ENCODE measurements at places on chromosomes 6 and 20. TPM values are rescaled to one million over a fixed set of nuclear protein-coding genes. Genes with fewer than 3 reads are reported as not detected.
A peak's percentile ranks its signal among the peaks of the same experiment; 100 is the strongest.

DNA sequence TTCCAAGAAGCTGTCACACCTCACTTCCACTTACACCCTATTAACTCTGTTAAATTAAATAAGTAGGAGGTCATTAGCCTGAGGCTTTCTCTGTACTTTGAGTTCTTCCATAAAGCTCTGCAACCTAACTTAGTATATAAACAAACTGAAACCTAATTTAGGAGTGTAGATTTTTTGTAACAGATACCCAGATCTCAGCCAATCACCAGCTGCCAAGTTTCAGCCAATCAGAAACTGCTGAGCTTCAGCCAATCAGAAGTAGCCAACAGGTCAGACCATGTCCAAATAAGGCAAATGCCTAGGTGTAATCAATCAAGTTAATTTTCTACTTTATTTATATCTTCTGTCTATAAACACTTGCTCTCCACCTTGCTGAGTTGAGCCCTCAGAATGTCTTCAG lies 142.7 kb upstream of the SULF2 start:
- no peak for DNase-seq

The PI3 gene
- not detected for polyA plus RNA-seq

GRCh38 chr6:38831865-38832264 lies 116.8 kb downstream of the DNAH8 start:
- DNase-seq, result no peak

GRCh38 chr6:116884530-116884929 lies 7.5 kb downstream of the RFX6 start:
- DNase-seq, result no peak

GRCh38 chr20:39431091-39431880 lies 469.1 kb downstream of the DHX35 start:
- DNase-seq, result no peak

GRCh38 chr6:91626911-91627310 lies 1040.0 kb upstream of the MAP3K7 start:
- no peak for DNase-seq

- DNase-seq, result no peak
Measured at GRCh38 chr6:112253498-112253840, 898 bp downstream of the LAMA4 start.

- DNase-seq, result no peak
Measured at GRCh38 chr6:132964101-132964867, 149.9 kb downstream of the RPS12 start.

DNA sequence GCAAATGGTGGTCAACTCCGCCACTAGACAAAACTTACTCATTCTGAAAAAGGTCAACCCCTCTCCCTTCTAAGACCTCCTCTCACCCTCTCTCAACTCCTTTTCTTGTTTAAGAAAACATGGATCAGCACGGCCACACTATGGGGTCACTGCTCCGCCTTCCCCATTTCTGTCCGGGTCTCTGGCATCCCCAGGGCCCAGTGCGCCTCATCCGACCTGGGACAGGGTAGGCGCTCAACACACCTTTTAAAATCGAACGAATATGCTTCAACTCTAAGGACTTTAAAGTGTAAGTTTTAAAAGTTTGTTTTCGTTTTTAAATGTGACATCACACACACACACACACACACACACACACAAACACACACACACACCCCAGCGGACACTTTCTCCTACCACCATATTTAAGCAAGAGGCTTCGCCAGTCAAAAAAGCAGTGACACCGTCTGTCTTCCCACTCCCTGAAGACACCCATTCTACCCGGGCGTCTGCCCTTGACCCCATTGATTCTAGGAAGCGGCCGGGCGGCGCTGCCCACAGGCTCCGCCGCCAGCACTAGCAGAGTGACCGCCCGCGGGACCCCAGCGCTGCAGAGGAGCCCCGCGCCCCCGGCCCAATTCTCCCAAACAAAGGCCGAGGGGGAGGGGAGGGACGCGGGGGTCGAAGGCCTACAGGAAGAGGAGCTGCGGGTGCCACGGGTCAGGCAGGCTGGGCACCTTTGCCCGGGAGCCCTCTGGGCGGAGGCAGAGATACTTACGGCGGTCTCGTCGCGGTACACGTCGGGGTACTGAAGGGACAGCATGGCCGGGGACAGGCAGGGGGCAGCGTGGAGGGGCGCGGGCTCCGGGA lies 568 bp downstream of the PREP start:
- peak; percentile 23 for DNase-seq

The ULBP2 gene
- polyA plus RNA-seq, result 0.65 TPM

- peak; percentile 42 for DNase-seq
Measured at GRCh38 chr6:35258858-35259193, 709 bp upstream of the ZNF76 start.

- no peak for DNase-seq
Measured at GRCh38 chr6:41630946-41631345, 7.3 kb upstream of the MDFI start.

The LAMA5 gene
- polyA plus RNA-seq, result 109 TPM

DNA sequence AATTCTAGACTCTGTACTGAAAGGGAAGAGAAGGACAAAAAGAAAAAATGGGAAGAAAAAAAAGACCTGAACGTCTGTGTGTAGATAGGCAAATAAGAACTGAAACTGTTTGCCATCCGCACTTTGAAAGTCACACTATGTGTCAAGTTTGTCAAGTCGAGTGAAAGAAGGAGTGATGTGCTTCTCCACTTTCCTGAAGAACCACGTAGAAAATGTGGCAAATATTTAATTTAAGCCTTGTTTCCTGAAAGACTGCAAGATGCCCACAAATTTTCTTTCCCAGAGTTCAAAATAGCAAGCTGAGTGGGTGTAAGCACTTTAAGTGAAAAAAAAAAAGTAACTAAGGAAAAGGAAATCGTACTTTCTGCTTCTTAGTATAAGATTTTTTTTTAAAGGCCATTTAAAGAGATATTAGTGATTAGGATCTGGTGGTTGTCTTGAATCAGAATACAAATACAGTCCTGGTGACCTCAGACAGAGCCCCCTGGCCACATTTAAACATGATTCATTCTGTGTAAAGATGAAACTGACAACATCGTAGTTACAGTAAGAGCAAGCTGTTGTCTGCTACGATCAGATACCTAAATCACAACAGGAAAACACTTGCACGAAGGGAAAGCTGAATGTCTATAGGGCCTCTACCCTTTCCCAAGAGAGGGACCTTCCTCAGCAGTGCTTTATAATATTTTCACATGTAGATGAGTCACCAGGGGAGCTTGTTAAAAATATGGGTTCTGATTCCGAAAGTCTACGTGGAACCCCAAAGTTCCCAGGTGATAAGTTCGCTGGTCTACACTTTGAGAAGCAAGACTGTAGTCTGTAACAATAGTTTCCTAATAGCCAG lies 102.3 kb downstream of the HIVEP2 start:
- no peak for DNase-seq

The ABT1 gene
- 16.4 TPM for polyA plus RNA-seq

- no peak for DNase-seq
Measured at GRCh38 chr6:29509711-29510110, 22.0 kb upstream of the MAS1L start.

DNA sequence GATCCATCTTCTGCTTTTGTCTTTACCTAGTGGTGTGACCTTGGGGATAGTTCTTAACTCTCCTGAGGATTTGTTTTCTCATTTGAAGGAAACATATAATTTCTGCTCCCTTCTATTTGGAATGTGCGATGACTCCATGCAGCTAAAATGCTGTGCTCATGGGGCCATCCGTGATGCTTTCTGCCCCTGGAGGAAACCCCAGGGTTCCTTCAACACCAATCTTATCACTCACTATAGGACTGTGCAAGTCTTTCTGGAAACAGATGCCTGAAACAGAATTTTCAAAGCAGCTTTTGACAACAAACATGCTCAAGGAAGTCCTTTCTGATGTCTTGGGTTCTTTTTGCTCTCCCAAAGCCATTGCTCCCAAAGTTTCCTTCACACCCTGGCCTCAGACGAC lies 128.8 kb upstream of the GGTLC1 start:
- DNase-seq, result no peak

The CDH4 gene
- polyA plus RNA-seq, result 7.6 TPM

The KCNB1 gene
- 0.42 TPM for polyA plus RNA-seq

DNA sequence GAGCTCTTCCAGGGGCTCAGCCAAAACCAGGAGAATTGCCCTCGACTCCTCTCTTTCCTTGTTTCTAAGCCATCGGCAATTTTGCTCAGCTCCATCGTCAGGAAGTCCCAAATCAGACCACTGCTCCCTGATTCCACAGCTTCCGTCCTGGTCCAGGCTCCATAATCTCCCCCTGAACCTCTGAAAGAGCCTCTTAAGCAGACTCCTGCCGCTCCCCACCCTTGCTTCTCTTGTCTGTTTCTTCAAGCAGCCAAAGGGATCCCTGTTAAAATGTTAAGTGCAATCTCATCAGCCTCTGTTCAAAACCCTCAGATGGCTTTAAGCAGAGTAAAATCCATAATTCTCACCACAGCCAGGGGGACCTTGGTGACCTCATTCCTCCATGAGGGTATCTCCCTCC lies 244.7 kb upstream of the SPTLC3 start:
- DNase-seq, result no peak

- no peak for DNase-seq
Measured at GRCh38 chr6:121663292-121663810, 227.9 kb downstream of the GJA1 start.

DNA sequence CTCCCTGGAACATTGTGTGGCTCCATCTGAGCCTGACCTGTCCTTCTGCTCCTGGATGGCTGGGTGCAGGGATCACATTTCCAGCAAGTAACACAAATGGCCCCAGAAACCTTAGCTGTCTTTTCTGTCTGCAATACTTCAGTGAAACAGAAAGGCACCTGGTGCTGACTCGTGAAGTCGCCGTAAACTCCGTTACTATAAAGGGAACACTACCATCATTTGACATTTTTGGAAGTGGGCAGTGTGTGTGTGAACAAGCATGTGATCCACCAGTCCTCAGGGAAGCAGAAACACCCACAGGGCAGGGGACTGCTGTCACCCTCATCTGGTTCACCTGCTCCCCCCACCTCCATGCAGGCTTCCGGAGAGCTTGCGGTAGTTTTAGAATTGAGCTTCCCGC lies 23.9 kb downstream of the SERPINB6 start:
- DNase-seq, result no peak

The GPR63 gene
- 3.8 TPM for polyA plus RNA-seq

GRCh38 chr20:56934888-56935287 lies 305.8 kb downstream of the TFAP2C start:
- no peak for DNase-seq

The SLC17A3 gene
- polyA plus RNA-seq, result 0.68 TPM

GRCh38 chr20:48215536-48215935 lies 430.3 kb upstream of the SULF2 start:
- no peak for DNase-seq

DNA sequence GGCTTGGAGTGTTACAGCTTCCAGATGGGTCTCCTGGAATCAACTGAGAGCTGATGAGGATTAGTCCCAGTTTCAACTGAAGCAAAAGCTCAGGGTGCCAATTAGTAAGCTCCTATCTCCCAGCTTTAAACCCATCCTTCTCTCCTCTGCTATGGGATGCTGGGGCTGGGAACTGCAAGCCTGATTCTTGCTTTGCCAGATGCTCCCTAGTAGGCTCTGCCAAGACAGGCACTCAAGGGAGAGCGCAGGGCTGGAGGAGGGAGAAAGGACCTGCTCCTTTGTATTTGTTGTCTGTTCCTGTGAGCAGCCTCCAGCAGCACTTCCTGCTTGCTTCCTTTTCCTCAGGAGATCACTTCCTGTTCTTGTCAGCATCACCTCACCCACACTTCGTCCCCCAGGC lies 309.7 kb downstream of the KIF16B start:
- no peak for DNase-seq

GRCh38 chr20:23643659-23644058 lies 5.9 kb upstream of the CST3 start:
- no peak for DNase-seq

DNA sequence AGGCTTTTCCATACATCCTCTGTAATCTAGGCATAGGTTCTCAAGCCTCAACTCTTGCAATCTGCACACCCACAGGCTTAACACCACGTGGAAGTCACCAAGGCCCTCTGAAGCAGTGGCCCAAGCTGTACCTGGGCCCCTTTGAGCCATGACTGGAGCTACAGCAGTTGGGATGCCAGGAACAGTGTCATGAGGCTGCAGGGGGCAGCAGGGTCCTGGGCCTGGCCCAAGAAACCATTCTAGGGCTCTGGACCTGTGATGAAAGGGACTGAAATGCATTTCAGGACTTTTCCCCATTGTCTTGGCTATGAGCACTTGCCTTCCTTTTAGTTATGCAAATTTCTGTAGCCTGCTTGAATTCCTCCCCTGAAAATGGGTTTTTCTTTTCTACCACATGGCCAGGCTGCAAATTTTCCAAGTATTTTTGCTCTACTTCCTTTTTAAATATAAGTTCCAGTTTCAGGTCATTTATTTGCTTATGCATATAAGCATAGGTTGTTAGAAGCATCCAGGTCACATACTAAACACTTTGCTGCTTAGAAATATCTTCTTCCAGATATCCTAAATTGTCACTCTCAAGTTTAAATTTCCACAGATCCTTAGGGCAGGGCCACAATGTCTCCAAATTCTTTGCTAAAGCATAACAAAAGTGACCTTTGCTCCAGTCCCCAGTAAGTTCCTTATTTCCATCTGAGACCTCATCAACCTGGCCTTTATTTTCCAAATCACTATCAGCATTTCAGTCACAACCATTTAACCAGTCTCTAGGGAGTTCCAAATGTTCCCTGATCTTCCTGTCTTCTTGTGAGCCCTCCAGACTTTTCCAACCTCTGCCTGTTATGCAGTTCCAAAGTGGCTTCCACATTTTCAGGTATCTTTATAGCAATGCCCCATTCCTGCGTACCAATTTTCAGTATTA lies 48.6 kb upstream of the CD2AP start:
- no peak for DNase-seq

GRCh38 chr6:150549674-150550101 lies 50.0 kb upstream of the PLEKHG1 start:
- no peak for DNase-seq

DNA sequence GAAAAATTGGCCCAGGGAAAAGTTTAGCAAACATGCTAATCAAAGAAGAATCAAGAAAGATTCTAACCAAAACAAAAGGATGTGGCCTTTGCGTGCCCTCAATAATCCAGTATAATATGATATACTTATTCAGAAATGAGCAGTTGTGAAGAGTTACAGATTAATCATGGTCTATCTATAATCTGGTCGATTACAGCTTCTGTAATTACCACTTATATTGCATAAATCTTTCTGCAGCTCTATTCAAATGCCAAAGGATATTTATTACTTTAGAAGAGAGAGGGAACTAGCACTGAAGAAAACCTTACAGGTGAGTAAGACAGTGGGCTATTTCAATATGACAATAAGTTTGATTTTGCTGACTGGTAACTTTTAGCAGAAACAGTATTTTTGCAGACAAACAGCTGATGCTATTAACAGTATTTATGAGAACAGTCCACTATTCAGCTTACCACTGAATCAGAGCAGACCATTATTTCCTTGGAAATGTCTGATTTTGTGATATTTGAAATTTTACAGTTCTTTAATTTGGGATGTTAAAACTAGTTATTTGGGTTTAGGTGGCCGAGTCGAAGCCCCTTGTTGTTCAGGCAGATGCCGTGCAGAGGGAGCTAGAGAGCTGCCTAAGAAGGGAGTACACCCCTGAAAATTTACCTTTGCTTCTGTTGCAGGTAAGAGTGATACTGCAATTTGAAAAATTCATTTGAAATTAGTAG lies 92.2 kb downstream of the CEP57L1 start:
- peak; percentile 26 for DNase-seq

The DSN1 gene
- polyA plus RNA-seq, result 19.2 TPM

Measured in right renal pelvis (tissue), 4 donors.